ENCODE measurements at places on chromosomes 5 and 9.

DNA sequence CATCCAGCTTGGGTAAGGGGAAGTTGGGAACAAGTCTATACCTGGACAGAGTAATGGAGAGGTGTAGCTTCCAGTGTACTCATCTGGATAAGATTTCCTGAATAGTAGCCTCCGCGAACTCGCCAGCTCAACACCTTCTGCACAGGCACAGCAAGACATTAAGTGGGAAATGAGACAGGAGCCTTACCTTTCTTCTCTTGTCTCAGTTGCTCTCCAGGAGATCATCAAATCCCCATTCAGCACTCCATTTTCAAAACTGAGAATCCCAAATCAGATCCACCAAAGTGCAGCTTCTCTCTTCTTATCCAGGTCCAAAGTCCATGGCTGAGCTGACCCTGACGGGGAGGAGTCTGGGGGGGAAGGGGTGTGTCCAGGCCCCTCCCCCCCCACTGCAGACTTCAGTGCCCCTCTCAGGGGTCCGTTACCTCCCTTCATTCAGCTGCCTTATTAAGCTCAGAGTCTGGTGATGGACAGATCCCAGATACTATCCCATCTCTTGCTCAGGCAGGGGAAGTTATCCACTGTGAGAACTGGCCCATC, 5.9 kb upstream of the MGAT1 start:
- no peak for DNase-seq

DNA sequence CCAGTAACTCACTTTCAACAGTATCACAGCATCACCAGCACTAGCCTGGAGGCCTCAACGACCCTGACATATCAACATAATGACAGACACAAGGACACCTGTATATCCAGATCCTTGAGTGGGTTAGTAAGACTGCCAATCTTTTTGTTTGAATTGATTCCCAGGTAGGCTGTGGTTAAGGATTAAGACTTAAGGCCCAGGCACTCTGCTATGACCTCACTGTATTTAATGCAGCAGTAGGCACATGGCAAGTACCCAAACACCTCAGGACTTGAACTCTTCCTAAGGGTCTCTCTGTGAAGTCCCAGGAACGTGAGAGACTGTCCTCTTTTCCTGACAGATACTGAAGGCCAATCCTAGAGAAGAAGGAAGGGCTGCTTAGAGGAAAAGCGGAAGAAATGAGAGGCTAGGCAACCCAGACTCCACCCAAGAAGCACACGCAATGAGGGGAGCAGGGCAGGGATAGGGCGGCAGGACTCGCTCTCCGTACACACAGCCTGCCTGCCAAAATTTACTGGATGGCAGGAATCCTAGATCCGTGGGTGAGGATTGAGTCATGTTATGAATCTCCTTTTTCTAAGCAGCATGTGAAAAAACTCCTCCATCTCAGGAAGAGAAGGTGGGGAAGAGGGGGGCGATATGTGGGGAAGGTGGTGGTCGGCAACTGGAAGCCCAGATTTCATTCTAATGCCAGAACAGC, 93.4 kb downstream of the SIL1 start:
- DNase-seq, result no peak

GRCh38 chr5:90131383-90132133, 278.0 kb downstream of the CETN3 start:
- DNase-seq, result no peak

DNA sequence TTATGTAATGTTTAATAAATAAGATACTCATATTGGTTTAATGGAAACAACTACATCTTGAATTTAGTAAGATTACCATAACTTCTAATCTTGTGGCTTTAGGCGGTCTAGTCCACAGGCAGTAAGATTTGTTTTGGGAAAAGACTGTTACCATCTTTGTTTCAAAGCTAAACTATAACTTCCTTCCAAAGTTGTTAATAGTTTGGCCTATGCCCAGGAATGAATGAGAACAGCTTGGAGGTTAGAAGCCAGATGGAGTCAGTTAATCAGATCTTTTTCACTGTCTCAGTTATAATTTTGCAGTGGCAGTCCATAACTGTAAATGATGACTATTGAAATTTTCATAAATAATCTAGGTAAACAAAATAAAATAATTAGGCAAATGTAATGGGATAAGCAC, 241.8 kb upstream of the KLF9 start:
- DNase-seq, result no peak

- no peak for DNase-seq
Measured at GRCh38 chr9:123998970-123999621, 12.5 kb upstream of the LHX2 start.

GRCh38 chr9:112921549-112921948, 30.9 kb upstream of the SLC46A2 start:
- DNase-seq, result no peak

- no peak for DNase-seq
Measured at GRCh38 chr5:175281714-175282113, 162.3 kb downstream of the DRD1 start.

GRCh38 chr5:40124367-40124766, 555.3 kb upstream of the PTGER4 start:
- DNase-seq, result no peak

DNA sequence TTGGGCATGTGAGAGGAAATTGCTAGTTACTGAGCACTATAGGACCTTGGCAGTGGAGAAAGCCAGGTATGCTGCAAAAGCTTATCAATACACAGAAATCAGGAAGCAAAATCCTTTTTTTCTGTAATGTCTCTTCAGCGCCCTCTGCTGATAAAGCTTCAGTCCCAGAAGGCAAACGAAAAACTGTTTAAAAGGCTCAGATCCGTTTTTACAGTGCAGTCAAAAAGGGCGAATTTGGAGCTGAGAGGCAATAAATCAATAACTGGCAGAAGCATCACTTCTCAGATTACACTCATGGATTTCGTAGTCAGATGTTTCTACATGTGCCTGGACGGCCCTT, 1.1 kb upstream of the MAN2A1 start:
- no peak for DNase-seq

- DNase-seq, result no peak
Measured at GRCh38 chr5:132907161-132907560, 33.7 kb downstream of the LEAP2 start.

DNA sequence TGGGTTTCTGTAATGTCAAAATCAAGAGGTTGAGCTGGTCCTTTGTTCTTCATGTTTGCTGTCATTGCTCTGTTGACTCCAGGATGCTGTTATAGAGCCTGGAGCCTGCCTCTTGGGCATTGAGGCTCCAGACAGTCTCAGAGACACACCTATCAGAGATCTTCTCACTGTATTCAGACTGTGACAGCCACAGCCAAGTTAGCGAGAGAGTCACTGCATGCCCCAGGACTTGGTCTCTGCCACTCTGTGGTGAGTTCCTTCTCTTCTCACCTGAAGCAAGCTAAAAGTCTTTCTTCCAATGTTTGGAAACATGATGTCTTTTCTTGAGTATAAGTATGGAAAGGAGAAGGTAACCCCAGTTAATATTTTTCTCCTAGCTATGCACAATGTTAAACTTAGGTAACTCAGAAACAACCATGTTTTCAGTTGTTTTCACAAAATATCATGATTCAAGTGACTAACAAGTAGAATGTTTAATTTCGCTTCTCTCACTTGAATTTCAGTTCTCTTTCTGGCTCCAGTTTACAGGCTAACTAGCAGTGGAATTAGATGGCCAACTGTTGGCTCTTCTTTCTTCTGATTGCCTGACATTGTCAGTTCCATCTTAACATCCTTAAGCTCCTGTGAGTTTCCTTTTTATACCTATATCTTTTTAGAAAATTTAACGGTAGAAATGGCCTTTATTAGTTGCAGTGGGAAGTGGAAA, 20.6 kb upstream of the ZFYVE16 start:
- DNase-seq, result no peak

DNA sequence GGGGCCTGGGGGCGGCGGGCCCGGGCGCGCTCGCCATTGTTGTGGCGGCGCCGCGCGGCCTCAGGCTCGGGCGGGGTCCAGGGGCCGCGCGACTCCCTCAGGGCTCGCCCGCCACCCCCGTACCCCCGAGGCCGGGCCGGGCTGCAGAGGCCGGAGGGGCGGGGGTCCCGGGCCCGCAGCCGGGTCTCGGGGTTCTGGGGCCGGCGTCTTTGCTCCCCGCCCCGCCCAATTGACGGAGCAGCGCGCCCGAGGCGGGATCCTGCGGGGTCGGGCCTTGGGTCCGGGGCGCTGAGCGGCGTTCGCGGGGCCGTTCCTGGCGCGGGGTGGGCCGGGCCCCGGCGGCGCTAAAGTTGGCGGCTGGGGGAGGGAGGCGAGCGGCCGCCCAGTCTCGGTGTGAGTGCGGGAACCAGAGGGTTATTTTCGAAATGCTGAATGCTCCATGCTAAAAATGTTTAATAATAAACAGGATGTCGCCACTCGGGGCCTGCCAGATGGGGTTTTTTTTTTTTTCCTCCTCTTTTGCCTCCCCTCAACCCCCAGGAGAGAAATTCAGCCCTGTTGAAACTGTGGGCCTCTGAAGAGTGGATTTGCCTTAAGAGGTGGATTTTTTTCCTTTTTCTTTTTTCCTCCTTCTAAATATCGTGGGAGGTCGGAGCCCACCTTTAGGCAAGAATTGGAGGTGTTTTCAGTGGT, 724 bp downstream of the PRRC2B start:
- DNase-seq, result peak; percentile 44

- no peak for DNase-seq
Measured at GRCh38 chr5:150637245-150638052, 3.0 kb upstream of the SYNPO start.

GRCh38 chr5:61277190-61277589, 54.9 kb upstream of the ZSWIM6 start:
- no peak for DNase-seq

GRCh38 chr5:59615272-59615671, 278.3 kb downstream of the PDE4D start:
- no peak for DNase-seq

DNA sequence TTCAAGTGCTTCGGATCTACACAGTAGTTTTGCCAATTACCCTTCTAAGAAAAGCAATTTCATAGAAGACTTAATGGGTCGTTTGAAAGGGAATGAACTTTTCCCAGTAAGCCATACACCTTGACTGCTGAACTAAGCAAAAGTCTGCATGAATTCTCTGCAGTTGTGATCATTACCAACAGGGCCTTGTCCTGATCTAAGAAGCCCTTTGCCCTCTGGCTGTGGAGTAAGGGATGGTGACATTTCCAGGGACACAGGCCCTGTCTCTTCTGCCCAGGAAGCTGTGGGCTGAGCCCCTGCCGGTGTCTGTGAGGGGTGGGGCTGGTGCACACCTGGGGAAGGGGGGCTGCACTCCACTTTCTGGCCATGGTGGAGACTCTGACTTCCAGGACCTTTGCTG, 30.5 kb downstream of the ZDHHC11 start:
- no peak for DNase-seq

DNA sequence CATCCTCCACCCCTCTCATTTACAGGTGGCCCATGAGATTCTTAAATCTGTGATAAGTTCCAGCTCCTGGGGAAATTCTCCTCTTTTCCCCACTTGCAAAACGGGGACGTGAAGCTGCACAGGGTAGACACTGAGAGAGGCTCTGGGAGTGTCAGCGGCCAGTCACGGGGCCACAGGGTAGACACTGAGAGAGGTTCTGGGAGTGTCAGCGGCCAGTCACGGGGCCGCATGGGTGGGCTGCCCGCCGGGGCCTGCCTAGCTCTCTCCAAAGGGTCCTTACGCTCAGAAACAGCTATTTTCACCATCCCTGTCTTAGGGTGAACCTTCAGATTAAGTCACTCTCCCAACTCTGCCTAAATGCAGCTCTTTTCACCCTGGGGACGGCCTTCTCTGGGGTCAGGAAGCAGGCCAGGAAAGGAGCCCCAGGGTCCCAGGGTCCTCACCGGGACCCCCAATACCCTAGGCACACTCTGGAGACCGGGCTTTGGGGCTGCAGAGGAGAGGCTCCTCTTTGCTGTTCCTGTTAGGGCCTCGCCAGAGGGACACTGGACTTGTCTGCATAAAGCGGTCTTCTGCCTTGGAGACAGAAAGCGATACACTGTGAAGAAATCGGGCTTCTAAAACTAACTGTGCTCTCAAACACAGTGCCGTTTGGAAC, 1.5 kb downstream of the FAM78A start:
- DNase-seq, result no peak

DNA sequence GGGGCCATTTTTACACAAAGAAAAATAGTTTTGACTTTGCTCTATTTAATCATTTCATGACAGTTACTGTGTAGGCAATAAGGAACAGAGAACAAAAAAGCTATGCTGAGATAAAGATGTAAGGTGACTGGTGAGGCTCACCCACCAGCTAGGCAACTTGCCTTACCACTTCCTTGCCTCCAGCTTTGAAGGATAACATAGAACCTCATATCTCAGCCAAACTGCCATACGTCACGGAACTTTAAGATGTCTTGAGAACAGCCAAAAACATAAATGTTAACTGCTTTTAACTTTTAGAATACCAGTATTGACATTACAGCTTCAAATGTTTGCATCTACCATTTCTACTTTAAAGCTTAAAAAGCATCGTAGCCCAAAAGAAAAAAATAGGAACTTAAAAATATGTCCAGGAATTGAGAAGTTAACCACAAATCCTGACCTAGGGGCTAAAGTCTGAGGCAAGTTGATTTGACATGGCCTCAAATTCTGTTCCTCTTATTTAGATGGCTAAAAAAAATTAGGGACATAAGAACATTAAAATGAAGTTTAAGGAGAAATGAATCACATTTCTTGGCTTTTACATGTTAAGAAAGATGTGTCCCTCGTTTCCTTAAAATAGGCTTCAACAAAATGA, 7.7 kb upstream of the GCNT4 start:
- DNase-seq, result peak; percentile 89

DNA sequence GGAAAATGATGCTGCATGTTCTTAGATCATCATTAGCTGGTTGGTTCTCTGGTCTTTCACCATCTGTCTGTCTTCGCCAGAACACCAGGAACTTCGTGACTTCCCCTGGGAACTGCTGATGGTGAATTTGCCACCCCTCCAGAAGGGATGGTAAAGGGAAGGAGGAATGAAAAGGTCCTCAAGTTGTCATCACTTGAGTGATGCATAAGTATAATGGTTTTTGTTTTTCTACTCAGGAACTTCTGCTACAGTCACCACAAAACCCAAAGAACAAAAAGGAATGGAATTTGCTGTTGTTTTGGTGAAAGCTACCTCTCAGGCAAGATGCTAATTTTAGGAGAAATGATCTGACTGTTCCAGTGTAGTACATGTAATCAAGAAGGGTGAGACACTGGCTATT, 328.4 kb downstream of the ARHGEF28 start:
- DNase-seq, result no peak
